ENCODE measurements at places on chromosomes 2 and 18.

DNA sequence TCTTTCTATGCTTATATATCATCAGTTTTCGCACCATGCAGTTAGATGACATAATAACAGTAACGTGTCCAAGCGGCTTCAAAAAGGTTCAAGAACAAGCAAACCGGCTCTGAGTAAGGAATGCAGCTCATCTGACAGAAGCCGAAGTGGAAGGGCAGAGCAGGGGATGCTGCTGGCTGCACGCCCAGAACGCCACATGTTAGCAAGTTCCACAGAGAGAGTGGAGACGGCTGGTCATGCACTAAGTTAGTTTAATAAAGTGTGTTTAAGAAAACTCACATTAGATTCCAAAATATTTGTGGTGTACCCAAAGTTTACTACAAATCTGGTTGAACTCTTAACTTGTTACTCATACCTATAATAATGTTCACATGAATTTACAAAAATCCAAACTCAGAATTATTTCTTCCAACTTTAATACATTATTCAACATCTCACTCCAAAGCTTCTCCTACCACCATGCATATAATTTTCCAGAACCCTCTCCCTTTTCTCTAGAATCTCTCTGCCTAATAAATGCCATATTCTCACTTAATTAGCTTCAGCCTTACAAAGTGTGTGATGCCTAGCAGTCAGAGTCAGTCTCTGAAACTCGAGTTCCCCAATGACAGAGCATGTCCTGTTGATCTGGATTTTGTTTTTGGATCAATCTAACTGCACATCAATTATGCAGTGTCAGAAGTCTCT lies 170.0 kb downstream of the DNAH7 start:
- DNase-seq = no peak

DNA sequence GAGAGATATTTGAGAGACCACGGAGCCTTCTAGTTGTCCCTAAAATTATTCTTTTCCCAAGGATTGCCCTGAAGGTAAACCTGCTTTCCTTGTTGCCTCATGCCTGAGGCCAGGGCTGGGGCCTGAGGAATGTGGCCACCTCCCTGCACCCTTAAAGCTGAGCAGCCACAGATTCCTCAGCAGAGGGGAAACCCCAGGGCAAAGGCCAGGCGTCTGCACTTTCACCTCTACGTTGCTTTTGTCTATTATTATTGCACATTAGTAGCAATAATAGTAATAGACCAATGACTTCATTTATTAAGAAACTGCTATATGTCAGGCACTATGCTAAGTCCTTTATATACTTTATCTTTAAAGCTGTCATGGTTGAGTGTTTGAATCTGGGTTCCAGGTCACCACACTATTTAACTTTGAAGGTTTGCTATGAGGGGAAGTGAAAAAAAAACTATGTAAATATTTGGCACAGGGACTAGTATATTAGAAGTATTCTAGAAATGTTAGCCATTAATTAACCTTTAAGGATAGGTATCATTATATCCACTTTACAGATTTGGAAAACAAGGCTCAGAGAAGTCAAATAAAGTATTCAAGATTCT lies 104.2 kb downstream of the LRRC30 start:
- DNase-seq = no peak

DNA sequence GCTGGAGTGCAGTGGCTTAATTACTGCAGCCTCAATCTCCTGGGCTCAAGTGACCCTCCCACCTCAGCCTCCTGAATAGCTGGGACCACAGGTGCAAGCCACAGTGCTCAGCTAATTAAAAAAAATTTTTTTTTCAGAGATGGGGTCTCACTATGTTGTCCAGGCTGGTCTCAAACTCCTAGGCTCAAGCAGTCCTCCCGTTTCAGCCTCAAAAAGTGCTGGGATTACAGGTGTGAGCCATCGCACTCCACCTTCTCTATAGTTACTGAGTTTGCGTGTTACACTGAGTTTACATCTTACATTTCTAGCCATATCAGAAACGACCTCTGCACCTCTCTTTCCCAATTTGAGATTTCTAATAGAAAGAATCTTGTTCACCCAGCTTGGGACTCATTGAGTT lies 53.6 kb upstream of the EML4 start:
- no peak for DNase-seq

GRCh38 chr18:49560624-49561288 lies 1.1 kb upstream of the LIPG start:
- peak; percentile 46 for DNase-seq

GRCh38 chr2:143513081-143513480 lies 383.9 kb downstream of the ARHGAP15 start:
- DNase-seq = peak; percentile 33

DNA sequence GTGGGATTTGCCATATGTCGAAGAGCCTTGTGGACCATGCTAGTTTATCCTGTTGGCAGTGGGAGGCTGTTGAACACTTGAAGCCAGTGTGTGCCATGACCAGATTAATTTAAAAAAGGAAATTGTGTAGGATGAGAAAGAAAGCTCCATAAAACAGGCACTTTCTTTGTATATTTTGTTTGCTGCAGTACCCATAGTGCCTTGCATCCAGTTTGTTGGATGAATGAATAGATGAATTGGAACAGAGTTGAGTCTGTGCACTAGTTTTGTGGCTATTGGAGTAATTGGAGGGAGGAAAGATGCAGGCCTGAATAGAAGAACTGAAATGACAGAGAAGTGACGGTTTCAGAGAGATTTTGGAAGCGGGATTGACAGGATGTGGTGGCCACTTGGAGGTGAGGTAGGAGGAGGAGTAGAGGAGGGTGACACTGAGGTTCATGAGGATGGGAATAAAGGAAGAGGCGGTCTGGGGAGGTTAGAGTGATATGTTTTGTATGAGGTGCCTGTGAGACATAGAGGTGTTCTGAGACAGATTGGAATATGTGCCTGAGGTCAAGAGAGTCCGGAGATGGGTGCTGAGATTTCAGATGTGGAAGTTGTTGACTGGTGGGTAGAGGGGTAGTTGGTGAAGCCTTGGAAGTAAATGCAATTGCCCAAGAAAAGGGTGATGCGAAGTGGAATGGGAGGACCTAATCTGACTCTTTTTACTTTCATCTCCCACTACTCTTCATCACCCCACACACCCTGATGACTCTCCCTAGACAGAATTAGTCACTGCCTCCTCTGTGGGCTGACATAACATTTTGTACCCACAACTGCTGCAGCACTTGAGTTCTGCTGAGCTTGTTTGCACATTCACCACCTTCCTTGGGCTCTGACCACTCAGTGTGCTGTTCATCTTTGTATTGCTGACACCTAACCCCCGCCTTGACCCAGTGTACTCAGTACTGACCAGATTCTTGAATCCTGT lies 5.1 kb downstream of the DGUOK start:
- no peak for DNase-seq

- DNase-seq = no peak
Observed at GRCh38 chr2:123438675-123439074, 586.4 kb upstream of the CNTNAP5 start.
